Stimulated activated CD8-positive, alpha-beta memory T cell treated with anti-CD3 and anti-CD28 coated beads, Interleukin-4, amount 100 ng/mL, for 1 hour (primary cell): ENCODE measurements at places on chromosomes 1 and 21.

DNA sequence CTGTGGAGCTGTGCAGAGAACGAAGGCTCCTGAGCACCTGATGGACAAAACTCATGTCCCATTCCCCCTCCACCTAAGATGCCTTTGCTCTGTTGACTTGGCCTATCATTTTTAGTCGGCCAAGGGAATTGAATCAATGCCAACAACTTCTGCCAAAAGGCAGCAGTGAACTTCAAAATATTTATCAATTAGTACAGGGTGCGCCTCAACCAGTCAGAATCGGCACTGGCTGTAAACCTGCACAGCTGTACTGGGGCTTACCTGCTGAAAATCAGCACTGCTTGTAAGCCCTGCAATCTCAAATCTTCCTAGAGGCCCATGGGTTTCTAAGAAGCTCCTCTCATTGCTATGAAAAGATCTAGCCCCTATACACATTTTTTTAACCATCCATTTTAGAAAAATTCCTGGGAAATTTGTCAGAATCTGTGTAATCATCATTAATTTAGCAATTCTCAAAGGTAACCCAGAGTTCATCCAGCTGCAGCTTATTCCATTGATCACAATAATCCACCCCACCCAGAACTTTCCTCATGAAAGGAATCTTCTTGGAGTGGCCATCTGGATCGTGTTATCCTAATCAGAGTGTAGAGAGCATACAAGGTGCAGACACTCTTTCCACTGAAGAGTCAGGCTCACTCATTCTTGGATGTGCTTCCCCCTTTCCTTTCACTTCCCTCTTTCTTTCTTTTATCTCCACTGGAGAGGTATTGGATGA is 40.2 kb downstream of the ADAMTS1 start:
- no peak for DNase-seq

GRCh38 chr1:69221524-69221923 is 346.2 kb upstream of the LRRC7 start:
- no peak for DNase-seq

DNA sequence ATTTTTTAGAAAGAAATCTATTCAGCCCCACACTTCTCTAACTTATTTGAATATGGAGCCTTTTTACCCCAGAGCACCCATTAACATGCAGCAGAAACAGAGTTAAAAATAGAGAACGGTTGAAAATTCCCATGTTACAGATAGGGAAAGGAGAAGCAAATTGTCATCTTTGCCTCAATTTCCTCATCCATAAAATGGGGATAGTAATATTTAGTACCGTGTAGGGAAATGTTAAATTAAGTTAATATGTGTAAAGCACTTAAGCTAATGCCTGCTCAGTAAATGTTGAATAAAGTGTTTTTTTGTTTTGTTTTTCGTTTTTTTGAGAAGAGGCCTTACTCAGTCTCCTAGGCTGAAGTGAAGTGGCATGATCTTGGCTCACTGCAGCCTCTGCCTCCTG is 50.3 kb downstream of the NAV1 start:
- DNase-seq, result no peak

DNA sequence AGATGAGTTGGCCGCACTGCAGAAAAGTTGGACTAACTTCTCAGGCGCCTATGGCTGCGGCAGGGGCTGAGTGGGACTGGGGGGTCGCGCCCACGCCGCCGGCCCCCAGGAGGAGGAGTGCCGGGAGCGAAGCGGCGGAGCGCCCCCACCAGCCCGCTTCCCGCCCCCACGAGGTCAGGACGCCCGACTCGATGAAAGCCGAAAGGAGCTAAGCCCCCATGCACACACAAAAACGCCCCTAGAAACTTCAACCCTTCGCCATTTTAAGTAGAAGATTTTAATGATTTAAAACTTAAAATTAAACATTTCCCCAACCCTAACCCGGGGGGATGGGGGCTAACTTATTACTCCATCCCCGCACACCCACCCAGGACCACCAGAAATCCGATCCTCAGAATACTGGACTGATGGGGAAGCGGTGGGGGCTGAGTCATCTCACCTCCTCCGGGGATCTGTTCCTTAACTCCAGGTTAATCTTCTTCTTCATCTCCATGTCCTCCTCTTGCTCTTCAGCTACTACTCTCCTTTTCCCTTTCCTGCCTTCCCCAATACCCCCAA is 539 bp downstream of the ANP32E start:
- DNase-seq, result no peak
